SJCRH30 (cell line): ENCODE measurements at places on chromosomes 5 and 9. TPM values are rescaled to one million over a fixed set of nuclear protein-coding genes. Genes with fewer than 3 reads are reported as not detected.
A peak's percentile ranks its signal among the peaks of the same experiment; 100 is the strongest.

IL31RA gene
- total RNA-seq, result 0.18 TPM in 1 of 2 replicates, not detected in the other

FOXI1 gene
- total RNA-seq, result not detected in 2 replicates

- no peaks in the 10 kb centered on the region for H3K36me3 ChIP-seq
- H3K27me3 ChIP-seq, result no peaks in the 10 kb centered on the region
- DNase-seq, result no peak
- no peak overlapping the region for H3K4me3 ChIP-seq
- H3K4me1 ChIP-seq, result peaks cover 6% of the 10 kb centered on the region; the same call in 1 of the 2 replicates
Observed at GRCh38 chr5:142281008-142281367, 43.8 kb downstream of the SPRY4 start.

- H3K4me1 ChIP-seq, result peaks cover 23% of the 10 kb centered on the region
- no peaks in the 10 kb centered on the region for H3K27me3 ChIP-seq
- no peaks in the 10 kb centered on the region; the same call in 1 of the 2 replicates for H3K36me3 ChIP-seq
- H3K4me3 ChIP-seq, result no peak overlapping the region
- H3K27ac ChIP-seq, result no peak overlapping the region
Observed at GRCh38 chr5:79507251-79508205, 6.4 kb downstream of the HOMER1 start.

DNA sequence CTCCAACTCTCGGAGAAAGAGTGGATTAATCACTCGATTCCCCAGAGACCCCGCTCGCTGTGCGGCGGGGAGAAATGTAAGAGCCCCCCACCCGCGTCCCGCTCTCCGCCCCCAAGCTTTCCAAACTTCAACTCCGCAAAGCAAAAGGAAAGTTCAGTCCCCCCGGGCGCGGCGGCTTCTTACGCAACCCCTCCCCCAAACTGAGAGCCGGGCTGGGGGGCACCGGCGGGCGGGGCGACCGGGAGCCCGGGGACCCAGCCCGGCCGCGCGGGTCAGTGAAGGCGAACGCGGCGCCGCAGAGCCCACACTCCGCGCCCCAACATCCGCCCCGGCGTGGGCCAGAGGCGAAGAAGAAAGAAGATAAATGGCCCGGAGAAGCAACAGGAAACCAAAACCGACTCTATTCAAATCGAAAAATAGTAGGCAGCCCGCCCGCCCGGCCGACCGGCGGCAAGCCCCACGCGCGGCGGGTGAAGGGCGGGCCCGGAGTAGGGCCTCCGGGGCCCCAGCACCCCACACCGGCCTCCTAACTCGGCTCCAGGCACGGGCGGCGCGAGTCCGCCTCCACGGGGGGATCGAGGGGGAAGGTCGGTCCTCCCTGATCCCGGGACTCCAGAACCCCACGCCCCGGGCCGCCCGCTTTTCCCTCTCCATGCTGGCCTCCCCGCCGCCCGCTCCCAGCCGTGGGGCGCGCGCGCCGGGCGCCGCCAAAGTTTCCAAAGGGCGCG is 720 bp downstream of the NOTCH1 start:
- peaks cover 4% of the 10 kb centered on the region; the same call in 1 of the 2 replicates for H3K36me3 ChIP-seq
- H3K4me1 ChIP-seq, result peaks cover 20% of the 10 kb centered on the region; the same call in 1 of the 2 replicates
- peaks cover 33% of the 10 kb centered on the region for H3K27me3 ChIP-seq
- peak overlapping the region; percentile 81 for H3K4me3 ChIP-seq

- H3K27me3 ChIP-seq, result no peaks in the 10 kb centered on the region
- peaks cover 14% of the 10 kb centered on the region for H3K4me1 ChIP-seq
- no peak overlapping the region for H3K27ac ChIP-seq
- H3K36me3 ChIP-seq, result no peaks in the 10 kb centered on the region
- no peak for DNase-seq
- H3K4me3 ChIP-seq, result no peak overlapping the region
Observed at GRCh38 chr5:54302267-54302687, 8.1 kb downstream of the ARL15 start.

DNA sequence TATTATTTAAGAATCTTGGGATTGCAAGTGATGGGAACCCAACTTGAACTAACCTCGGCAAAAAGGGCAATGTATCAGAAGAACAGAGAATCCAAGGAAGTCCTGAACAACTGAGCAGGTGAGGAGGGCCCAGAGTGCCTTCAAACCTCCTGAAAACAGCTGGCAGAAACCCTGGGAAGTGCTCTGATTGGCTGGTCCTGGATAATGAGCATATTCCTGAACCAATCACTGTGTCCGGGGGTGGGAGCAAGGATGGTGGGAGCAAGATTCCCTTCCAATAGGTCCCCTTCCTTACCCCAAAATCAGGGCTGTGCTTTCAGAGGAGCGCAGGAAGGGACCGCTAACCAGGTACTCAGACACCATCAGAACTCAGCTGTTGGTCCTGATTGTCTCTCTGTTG is 31.9 kb upstream of the TBC1D2 start:
- peak; percentile 37 for DNase-seq
- H3K27me3 ChIP-seq, result peaks cover 32% of the 10 kb centered on the region
- H3K4me1 ChIP-seq, result no peaks in the 10 kb centered on the region

GRCh38 chr9:112035166-112035826 is 138.7 kb downstream of the UGCG start:
- peaks cover 32% of the 10 kb centered on the region for H3K4me1 ChIP-seq
- H3K27me3 ChIP-seq, result no peaks in the 10 kb centered on the region
- no peaks in the 10 kb centered on the region; the same call in 1 of the 2 replicates for H3K36me3 ChIP-seq
- H3K4me3 ChIP-seq, result no peak overlapping the region
- H3K27ac ChIP-seq, result no peak overlapping the region

- no peak overlapping the region for H3K4me3 ChIP-seq
- H3K27me3 ChIP-seq, result no peaks in the 10 kb centered on the region
- H3K4me1 ChIP-seq, result no peaks in the 10 kb centered on the region
Observed at GRCh38 chr5:88364991-88365390, 96.3 kb upstream of the TMEM161B start.

GRCh38 chr9:111559000-111559610 is 34.1 kb downstream of the ZNF483 start:
- H3K4me3 ChIP-seq, result no peak overlapping the region
- H3K27me3 ChIP-seq, result no peaks in the 10 kb centered on the region
- no peak overlapping the region for H3K27ac ChIP-seq
- H3K36me3 ChIP-seq, result peaks cover 29% of the 10 kb centered on the region
- DNase-seq, result no peak

DNA sequence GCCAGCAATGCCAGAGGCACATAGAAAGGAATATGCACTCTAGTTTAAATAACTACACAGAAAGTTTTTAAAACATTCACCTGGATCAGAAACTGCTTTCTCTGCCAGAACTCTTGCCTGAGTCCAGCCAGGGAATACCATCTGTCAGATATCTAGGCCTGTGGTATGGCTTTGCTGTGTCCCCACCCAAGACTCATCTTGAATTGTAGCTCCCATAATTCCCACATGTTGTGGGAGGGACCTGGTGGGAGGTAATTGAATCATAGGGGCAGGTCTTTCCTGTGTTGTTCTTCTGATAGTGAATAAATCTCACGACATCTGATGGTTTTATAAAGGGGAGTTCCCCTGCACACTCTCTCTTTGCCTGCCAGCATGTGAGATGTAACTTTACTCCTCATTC is 41.5 kb upstream of the KCNV2 start:
- H3K36me3 ChIP-seq, result no peaks in the 10 kb centered on the region
- H3K27me3 ChIP-seq, result no peaks in the 10 kb centered on the region
- no peak overlapping the region for H3K27ac ChIP-seq
- no peak for DNase-seq

GRCh38 chr5:127615916-127616315 is 33.0 kb upstream of the CTXN3 start:
- H3K27ac ChIP-seq, result no peak overlapping the region
- peaks cover 6% of the 10 kb centered on the region; the same call in 1 of the 2 replicates for H3K27me3 ChIP-seq
- no peaks in the 10 kb centered on the region for H3K4me1 ChIP-seq

GABRB2 gene
- total RNA-seq, result not detected in 2 replicates

GRCh38 chr5:159490507-159490906 is 160.2 kb upstream of the IL12B start:
- no peak overlapping the region for H3K4me3 ChIP-seq
- no peak overlapping the region for H3K27ac ChIP-seq
- no peaks in the 10 kb centered on the region for H3K4me1 ChIP-seq

FCN2 gene
- total RNA-seq, result not detected in 2 replicates

LEAP2 gene
- 1.2 and 1.6 TPM in 2 replicates for total RNA-seq

HOMER1 gene
- 15.7 and 18.3 TPM in 2 replicates for total RNA-seq

- no peak overlapping the region for H3K27ac ChIP-seq
- H3K36me3 ChIP-seq, result no peaks in the 10 kb centered on the region
- no peaks in the 10 kb centered on the region for H3K4me1 ChIP-seq
Observed at GRCh38 chr5:143820451-143820850, 8.5 kb downstream of the HMHB1 start.

DNA sequence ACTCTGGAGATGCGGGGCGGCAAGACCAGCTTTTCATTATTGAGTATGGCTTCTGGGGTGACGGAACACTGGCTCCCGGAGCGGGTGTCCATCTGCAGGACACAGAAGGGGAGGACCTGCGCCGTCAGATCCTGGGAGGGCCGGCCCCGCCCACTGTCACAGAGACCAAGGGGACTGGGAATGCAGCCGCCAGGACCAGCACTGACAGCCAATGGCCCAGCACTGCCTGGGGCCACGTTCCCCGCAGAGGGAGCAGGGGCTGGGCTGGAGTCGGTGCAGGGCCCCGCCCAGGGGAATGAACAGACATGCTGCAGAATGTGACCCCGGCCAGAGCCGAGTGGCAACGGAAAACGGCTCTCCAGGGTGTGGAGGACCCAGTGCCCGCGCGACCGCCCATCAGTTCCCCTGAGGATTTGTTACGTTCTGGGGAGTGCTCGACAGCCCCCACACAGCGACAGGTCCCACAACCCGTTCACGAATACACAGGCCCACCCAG is at the start of gene ZDHHC11:
Gene ZDHHC11, minus strand, starts transcription at position 476 of the 496 bp plus-strand sequence. Its CDS starts 384 bp downstream, at position 92.
- DNase-seq, result no peak
- H3K27ac ChIP-seq, result no peak within 1 kb of the TSS
- no peaks in the 10 kb centered on the region for H3K4me1 ChIP-seq
- no peak within 1 kb of the TSS for H3K4me3 ChIP-seq
- no peaks in the 10 kb centered on the region for H3K27me3 ChIP-seq

DNA sequence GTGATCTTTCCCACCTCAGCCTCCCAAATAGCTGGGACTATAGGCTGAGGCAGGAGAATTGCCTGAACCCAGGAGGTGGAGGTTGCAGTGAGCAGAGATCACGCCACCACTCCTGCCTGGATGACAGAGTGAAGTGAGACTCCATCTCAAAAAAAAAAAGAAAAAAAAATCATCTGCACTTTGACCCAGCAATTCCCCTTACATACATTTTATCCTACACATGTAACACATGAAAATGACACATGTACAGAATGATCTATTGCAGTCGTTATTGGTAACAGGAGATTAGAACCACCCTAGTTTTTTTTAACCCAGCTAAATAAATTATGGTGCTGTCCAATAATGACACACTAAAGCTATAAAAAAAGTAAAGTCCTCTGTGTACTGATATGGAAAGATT is 14.2 kb downstream of the RUFY1 start:
- H3K27me3 ChIP-seq, result no peaks in the 10 kb centered on the region
- H3K36me3 ChIP-seq, result peaks cover 37% of the 10 kb centered on the region
- no peaks in the 10 kb centered on the region for H3K4me1 ChIP-seq
- no peak for DNase-seq
- no peak overlapping the region for H3K27ac ChIP-seq
- H3K4me3 ChIP-seq, result no peak overlapping the region

DNA sequence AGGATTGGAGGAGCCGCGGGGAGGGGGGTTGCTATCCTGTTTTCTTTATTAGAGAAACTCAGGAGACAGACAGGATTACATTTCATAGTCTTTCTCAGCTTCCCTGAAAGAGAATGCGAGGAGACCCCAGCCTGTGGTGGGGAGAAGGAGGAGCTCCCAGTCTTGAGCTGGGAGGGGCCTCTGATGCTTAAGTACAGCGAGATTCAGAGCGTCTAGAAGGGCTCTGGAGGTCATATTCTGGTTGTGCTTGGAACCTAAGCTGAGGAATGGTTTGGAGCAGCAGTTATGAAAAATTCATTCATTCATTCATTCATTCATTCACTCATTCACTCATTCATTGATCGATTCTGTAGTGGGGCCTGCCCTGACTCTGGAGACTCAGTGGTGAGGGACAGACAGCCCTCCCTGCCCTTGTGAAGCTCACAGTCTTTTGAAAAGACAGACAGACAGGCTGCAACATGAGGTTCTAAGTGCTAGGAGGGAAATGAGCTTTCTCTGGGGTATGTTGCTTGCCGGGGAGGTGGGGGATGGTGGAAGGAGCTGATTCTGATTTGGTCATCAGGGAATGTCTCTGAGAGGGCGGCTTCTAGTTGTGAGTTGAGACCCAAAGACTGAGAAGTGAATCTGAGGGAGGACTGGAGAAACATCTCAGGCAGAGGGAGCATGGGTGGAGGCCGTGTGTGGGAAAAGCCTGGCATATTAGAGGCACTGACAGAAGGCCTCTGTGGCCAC is 2.5 kb upstream of the SPRY4 start:
- no peaks in the 10 kb centered on the region for H3K36me3 ChIP-seq
- H3K27me3 ChIP-seq, result no peaks in the 10 kb centered on the region
- H3K27ac ChIP-seq, result peak overlapping the region; percentile 93; the same call in 1 of the 2 replicates
- H3K4me3 ChIP-seq, result peak overlapping the region; percentile 78
- peak; percentile 56 for DNase-seq

- no peak overlapping the region for H3K4me3 ChIP-seq
- no peak overlapping the region for H3K27ac ChIP-seq
- H3K36me3 ChIP-seq, result no peaks in the 10 kb centered on the region
- no peak for DNase-seq
- no peaks in the 10 kb centered on the region for H3K4me1 ChIP-seq
- no peaks in the 10 kb centered on the region for H3K27me3 ChIP-seq
Observed at GRCh38 chr9:91210318-91210717, 151.4 kb downstream of the AUH start.

GRCh38 chr9:33202552-33203201 is 35.5 kb upstream of the B4GALT1 start:
- H3K4me1 ChIP-seq, result peaks cover 10% of the 10 kb centered on the region
- DNase-seq, result no peak
- H3K27ac ChIP-seq, result no peak overlapping the region
- H3K36me3 ChIP-seq, result no peaks in the 10 kb centered on the region
- no peaks in the 10 kb centered on the region for H3K27me3 ChIP-seq
- H3K4me3 ChIP-seq, result no peak overlapping the region; the same call in 1 of the 2 replicates

- H3K4me1 ChIP-seq, result no peaks in the 10 kb centered on the region
Observed at GRCh38 chr5:39132792-39133191, 58.6 kb upstream of the RICTOR start.
